ENCODE measurements at places on chromosomes 2 and 18.
A peak's percentile ranks its signal among the peaks of the same experiment; 100 is the strongest.

DNA sequence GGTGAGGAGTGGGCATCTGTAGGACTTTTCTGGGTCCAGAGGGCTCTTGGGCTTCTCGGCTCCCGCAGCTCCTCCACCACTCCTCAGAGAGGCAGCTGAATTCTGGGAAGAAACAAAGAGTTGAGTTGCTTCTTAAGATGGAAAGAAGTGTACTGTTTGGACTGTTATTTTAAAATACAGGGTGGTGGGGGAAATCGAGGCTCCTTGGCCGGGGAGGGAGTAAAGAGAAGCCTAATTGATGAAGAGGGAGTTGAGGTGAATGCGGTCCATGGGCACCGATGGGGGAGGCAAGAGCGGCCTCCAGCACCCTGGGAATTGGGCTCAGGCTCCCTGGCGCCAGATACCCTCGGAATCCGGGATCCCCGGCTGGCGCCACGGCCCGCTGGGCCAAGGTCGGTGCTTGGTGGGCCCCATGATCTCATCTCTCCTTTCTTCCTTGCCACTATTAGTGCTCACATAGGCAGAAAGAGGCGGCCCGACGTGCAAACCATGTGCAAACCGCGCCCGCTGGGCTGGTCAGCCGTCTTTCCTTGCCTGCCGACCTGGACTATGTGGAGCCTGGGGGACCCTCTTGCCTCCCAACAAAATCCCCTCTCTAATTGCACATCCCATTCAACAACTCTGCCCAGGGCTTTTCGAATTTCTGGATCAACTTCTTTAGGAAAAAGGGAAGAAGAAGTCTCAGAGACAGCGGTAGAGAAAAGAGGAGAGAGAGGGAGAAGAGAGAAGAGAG, 604 bp upstream of the SIX3 start:
- DNase-seq = no peak

- DNase-seq = peak; percentile 26
Observed at GRCh38 chr2:31140151-31140550, 1.9 kb upstream of the GALNT14 start.

DNA sequence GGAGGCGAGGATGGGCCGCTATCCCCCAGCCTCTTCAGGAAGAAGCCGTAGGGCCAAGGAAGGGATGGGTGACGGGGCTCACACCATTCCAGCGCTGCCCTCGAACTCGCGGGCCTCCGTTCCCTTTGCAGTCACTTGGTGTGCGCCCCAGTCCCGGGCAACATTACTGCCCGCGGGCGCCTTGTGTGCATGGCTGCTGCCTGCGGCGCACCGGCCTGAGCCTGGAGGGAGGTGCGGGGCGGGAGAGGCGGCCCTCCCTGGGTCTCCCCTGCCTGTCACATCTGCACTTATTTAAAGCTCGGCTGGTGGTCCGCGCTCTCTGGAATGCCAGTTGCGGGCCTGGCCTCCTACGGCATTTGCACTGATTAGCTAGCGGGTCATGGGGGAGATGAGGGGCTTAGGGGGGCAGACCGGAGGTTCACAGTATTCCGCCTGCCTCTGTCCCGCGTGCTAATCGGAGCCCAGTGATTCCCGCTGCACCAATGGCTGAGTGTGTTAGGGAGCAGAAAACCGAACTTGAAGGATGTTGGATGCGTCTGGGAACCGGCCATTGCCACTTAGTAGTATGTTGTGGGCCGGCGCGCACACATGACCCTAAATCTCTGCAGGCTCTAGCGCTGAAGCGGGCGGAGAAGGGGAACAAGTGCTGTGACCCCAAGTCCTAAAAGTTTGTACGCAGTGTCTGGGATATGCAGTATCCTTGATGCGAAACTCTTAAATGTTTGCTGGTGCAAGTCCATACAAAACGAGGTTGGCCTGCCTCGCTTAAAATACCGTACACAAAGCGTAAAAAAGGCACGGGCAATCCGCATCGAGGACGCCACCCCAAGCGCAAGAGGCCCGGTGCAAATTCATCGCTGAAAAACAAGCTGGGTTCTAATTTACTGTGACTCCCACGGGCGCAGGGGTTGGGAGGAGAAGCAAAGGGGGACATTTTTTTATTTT, 161.2 kb upstream of the SIX2 start:
- no peak for DNase-seq

DNA sequence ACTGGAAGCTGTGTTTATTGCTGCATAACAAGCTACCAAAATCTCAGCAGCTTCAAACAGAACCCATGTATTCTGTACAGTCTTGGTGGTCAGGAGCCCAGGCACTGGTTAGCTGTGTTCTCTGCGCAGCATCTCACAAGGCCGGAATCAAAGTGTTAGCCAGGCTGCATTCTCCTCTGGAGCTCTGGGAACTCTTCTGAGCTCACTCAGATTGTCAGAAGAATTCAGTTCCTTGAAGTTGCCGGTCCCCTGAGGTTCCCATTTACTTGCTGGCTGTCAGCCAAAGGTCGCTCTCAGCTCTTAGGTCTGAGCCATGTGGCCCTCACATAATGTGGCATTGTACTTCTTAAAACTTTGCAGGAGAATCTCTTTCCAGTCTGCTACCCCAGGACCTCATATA, 123.6 kb upstream of the SMIM21 start:
- peak; percentile 24 for DNase-seq

GRCh38 chr2:230814616-230815015, 50.1 kb upstream of the ITM2C start:
- DNase-seq = peak; percentile 21

GRCh38 chr2:105928563-105928962, 183.9 kb downstream of the NCK2 start:
- DNase-seq = no peak

DNA sequence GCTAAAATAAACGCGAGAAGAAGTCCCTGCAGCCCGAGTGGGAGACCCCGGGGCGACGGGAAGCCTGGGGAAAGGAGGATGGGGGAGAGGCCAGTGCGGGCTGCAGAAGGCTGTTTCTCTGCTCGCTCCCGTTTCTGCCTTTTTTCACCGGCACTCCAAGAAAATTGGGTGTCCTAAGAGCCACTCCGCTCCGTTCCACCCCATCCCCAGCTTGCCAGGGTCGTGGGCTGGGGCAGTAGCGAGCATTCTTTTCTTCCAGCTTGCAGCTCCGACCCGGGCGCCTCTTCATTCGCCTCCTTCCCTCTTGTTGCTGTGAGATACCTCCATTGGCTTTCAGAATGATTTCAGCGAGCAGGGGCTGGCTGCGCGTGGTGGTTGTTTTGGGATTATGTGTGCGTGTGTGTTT, 1.1 kb downstream of the HOXD3 start:
- peak; percentile 47 for DNase-seq

GRCh38 chr2:64440843-64441242, 13.1 kb upstream of the LGALSL start:
- DNase-seq = no peak

- peak; percentile 66 for DNase-seq
Observed at GRCh38 chr2:97011977-97012569, 25.7 kb upstream of the FAM178B start.

- no peak for DNase-seq
Observed at GRCh38 chr18:33682436-33682835, 104.4 kb downstream of the ASXL3 start.

GRCh38 chr18:58223717-58224424, 179.8 kb downstream of the NEDD4L start:
- peak; percentile 95 for DNase-seq

DNA sequence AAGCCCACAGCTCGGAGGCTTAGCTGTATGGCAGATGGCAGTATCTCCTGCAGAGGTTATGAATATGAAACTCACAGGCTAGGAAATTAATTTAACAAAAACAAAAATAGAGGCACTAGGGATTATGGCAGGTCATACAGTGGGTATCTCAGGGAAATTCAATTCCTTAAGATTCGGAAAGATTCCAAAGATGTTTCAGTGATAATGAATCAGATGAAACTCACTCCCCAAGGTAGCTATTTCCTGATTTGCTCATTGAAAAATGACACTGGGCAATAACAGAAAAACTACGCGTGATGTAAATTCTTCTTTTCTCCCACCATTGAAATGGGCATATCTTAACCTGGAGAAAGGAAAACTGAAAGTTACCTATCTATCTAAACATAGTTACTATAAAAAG, 414.1 kb downstream of the STK39 start:
- DNase-seq = peak; percentile 70

GRCh38 chr2:134773335-134773734, 54.5 kb upstream of the TMEM163 start:
- DNase-seq = no peak

DNA sequence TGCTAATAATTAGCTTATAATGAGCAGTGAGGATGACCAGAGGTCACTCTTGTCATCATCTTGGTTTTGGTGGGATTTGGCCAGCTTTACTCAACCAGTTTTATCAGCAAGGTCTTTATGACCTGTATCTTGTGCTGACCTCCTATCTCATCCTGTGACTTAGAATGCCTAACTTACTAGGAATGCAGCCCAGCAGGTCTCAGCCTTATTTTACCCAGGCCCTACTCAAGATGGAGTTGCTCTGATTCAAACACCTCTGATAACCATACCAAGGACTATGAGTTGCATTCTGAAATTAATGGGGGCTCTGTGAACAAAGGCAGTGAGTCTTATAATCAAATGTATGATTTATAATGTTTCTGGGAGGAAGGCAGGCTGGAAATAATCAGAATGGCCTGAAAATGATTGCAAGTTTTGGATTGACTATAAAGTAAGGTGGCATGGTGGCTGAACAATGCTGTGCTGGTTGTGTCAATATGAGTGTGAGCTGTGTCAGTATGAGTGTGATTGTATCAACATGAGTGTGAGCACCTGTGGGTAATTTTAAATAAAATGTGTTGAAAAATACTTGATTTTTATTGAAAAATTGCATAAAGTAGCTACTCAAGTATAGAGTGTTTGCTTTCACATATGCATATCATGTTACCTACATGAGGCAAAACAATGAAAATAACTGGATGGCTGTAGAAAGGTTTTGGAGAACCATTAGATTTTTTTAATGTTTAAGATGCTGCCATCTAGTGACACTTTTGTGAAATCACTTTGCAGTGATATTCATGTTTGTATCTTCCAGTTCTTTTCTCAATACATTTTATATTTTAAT, 103.0 kb downstream of the KYNU start:
- DNase-seq = peak; percentile 39

DNA sequence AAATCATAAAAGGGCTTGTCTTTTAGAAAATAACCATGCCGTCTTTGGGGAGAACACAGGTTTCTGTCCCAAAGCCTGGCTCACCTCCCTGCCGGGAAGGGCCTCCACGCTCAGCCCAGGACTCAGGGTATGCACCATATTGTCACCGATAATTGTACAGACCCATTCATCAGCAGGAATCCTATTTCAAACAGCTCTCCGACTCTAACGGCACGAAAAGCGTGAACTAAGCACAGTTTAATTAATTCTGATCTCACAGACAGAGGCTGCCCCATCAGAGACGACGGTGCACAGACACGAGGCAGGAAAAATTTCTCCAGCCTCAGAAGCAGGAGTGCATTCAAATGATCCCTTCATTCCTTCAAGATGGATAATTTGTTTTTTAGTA, 276.2 kb downstream of the MYCN start:
- no peak for DNase-seq

GRCh38 chr2:128607911-128608506, 289.3 kb upstream of the HS6ST1 start:
- peak; percentile 32 for DNase-seq

- DNase-seq = peak; percentile 82
Observed at GRCh38 chr2:36379710-36380448, 24.3 kb downstream of the CRIM1 start.

DNA sequence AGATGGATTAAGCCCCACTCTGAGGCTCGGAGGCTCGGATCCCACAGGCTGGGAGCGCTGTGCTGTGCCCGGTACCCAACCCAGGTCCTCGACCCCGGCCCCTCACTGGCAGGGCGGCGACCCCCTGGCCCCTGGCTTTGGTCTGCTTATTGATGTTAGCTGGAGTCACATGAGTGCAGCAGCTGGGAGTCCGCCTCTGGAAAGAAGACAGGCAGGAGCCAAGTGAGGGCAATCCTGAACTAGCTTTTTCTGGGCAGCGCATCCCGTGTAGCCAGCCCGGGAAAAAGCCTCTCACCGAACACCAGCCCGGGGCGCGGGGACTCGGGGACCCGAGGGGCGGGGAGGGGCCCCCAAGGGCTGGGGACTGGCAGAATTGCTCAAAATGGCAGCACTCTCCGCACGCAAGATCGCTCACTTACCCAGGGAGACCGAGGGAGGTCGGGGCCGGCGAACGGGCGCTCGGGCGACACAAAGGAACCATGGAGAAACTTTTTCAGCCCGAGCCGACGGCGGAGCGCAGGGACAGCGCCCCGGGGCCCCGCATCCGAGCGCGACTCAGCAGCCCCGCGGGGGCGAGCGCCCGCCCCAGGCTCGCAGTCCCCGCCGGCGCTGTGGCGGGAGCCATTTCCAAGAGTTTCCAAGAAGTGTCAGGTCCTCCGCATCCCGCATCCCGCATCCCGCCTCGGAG, 567 bp downstream of the TMEM200C start:
- peak; percentile 1 for DNase-seq

- peak; percentile 89 for DNase-seq
Observed at GRCh38 chr2:235347691-235348090, 146.2 kb upstream of the AGAP1 start.

DNA sequence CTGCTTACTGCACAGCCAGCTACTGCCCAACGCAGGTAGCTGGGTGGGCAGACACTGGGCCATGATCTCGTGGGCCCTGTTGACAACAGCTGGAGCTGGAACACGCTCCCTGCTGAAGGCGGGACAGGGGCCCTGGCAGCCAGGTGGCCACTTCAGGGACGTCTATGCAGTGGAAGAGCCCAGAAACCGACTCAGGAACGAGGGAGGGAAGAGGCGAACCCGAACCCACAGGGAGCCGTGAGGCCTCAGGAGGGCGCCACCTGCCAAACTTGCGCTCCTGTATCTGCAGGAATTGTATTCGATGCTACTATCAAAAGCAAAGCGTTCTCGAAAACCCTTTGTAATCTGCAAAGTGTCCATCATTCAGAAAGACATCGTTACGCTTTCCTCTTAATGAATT, 198.4 kb downstream of the EIPR1 start:
- DNase-seq = no peak

GRCh38 chr18:59597049-59597448, 100.2 kb downstream of the CCBE1 start:
- no peak for DNase-seq

DNA sequence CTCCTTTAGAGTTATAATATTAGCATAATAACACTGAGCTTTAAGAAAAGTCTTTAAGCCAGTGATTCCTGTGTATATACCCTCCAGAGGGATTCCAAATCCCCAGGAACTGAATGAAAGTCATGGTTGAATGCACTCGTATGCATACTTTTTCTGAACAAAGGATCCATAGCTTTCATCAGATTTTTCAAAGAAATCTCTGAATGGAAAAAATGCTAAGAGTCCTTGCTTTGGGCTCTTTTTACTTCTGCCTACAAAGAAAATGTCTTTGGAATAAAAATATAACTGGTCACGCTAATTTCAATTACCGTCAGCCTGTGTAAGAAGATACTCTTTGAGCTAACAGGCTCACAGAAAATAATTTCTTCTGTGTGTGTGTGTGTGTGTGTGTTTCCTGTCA, 939.5 kb downstream of the ERBB4 start:
- no peak for DNase-seq

DNA sequence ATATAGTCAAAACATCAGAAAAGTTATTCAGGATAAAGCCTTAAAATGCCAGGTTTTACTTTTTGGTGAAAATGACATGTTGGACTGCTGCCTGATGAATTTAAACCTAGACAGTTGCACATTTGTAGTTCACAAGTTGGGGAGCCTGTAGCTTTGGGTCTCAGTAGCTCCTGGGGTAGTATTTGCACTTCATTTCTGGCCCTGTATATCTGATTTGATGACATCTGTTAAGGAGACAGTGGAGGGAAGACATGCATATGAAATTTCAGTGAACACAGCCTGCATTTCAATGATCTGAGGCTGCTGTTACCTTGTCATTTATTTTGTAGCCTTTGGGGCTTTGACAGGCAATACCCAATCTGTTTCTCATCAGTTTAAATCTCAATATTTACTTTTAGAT, 156.4 kb downstream of the DCC start:
- no peak for DNase-seq

- DNase-seq = no peak
Observed at GRCh38 chr2:27921880-27922547, 31.5 kb downstream of the BABAM2 start.

All from fibroblast of skin of back (primary cell).